ENCODE measurements at places on chromosomes 1 and 21. TPM values are rescaled to one million over a fixed set of nuclear protein-coding genes. Genes with fewer than 3 reads are reported as not detected.

BNIPL gene
- 2.2 TPM for total RNA-seq

SNX27 gene
- total RNA-seq, result 24.4 TPM

OR6N1 gene
- total RNA-seq, result not detected

HPDL gene
- total RNA-seq, result 20.7 TPM

PLCH2 gene
- total RNA-seq, result not detected

OR14K1 gene
- total RNA-seq, result not detected

ZYG11A gene
- total RNA-seq, result 0.04 TPM

SLFNL1 gene
- not detected for total RNA-seq

OXCT2 gene
- 14.4 TPM for total RNA-seq

SAMSN1 gene
- total RNA-seq, result not detected

KRTAP19-3 gene
- not detected for total RNA-seq

SCNM1 gene
- total RNA-seq, result 130 TPM

DAB1 gene
- total RNA-seq, result not detected

IRF6 gene
- total RNA-seq, result 0.04 TPM

PFKFB2 gene
- total RNA-seq, result 5.8 TPM

FALEC gene
- total RNA-seq, result not detected
